ENCODE measurements at places on chromosomes 6 and 20.

- DNase-seq = no peak
Measured at GRCh38 chr20:12531626-12532025, 477.1 kb upstream of the SPTLC3 start.

GRCh38 chr6:6376845-6377244 lies 56.4 kb upstream of the F13A1 start:
- DNase-seq = no peak

DNA sequence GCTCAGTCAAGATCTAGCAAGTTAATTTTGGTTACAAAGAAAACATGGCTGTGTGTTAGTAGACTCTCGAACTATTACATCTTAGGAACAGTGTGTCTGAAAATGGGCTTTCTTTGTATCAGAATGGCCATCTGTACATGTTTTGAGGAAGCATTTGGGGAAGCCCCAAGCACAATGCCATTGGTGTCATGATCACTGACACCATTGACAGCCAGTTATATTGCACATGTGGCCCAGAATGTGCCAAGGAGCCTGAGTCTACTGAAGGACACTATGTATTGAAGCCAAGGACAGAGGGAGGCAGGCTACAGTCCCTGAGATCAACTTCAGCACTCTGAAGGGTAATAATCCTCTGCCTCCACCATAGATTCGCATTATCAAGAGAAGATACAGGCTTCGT lies 12.6 kb upstream of the FAM50B start:
- DNase-seq = no peak

DNA sequence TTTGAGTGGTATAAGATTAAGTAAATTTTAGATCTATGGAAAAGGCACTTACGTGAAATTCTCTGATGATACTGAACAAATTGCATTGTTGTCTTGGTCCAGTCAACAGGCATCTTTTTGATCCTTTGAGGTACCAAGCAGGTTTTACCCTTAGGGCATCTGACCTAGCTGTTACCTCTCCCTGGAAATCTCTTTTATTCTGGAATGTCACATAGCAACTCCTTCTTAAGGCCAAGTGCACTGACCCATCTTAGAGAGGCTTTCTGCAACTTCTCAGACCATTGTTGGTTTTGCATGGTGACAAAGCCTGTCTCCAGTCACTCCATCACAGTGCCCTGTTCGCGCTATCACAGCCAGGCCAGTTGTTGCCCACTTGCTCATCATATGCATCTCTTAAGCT lies 42.0 kb downstream of the TPD52L1 start:
- no peak for DNase-seq

GRCh38 chr6:4670290-4670689 lies 105.9 kb upstream of the CDYL start:
- DNase-seq = no peak

- DNase-seq = no peak
Measured at GRCh38 chr20:23517719-23518118, 26.8 kb downstream of the CST8 start.

- no peak for DNase-seq
Measured at GRCh38 chr6:39417440-39417839, 94.9 kb upstream of the KCNK16 start.

DNA sequence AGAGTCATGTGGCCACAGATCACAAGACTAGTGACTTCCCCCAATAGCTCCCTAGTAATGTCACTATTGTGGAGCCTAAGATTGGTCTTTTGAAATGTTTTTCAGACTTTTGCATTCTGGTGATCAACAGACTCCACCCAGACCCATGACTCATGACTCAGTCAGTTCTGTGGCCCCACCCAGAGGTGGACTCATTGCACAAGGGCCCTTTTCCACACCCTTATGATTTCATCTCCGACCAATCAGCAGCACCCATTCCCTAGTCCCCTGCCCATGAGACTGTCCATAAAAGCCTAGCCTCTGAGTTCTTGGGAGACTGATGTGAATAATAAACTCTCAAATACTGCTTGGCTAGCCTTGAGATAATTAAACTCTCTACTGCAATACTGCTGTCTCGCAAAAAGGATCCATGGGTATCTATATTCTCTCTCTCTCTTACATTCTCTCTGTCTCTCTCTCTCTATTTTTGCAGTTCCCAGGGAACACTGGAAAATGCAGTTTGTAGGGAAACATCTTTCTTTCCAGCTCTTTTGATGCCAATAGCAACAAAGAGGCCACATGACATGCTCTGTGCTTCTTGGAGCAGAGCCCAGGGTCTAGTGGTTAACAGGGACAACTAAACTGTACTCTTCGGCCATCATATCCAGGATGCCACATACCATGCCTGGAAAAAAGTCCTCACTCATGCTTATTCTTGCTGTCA lies 71.3 kb upstream of the IYD start:
- DNase-seq = no peak

DNA sequence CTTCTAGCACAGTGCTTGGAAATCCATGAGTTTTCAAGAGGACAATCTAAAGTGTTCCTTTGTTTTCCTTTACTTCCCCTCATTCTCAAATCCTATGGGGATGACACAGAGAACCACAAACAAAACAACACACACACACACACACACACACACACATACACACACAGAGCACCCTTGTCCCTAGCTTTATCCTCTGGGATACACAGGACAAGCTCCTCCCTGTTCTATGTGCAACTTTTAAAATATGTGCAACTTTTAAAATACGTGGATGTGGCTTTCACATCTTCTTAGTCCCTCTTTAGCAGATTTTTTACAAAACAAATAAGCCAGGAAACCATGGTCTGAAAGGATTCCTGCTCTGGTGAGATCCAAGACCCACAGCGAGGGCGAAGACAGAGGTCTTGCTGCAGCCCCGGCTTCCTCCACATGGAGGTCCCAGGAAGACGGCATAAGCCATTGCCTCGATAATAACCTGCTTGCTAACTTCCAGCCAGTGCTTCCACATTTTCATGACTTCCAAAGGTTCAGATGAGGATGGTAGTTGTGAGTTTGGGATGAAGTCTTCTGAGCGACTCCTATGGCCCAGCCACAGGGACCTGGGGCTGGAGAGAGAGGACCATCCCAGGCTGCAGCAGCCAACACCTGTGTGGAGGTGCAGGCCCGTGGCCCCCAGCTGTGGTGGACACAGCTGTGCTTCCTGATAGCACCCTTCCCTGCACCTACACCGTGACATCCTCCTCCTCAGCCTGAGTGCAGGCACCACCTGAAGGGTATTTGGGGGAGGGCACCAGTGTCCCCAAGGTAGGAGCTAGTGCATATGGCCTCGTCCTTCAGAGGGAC lies 62.8 kb upstream of the CD93 start:
- DNase-seq = no peak

DNA sequence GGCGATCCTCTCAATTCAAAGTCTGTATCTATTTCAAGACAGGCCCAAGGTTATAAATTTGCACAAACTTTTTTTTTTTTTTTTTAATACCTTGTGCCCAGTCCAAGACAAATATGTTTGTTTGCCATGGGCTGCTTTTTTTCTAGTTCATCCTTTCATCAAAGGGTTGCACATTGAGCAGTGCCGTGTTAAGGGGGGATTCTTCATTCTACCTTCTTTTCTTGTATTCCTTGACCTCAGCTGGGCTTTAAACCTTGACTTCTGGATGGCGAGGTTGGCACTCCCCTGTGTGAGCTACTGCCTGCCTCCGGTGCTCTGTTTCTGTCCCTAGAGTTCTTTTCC lies 7.4 kb downstream of the RIPK1 start:
- no peak for DNase-seq

DNA sequence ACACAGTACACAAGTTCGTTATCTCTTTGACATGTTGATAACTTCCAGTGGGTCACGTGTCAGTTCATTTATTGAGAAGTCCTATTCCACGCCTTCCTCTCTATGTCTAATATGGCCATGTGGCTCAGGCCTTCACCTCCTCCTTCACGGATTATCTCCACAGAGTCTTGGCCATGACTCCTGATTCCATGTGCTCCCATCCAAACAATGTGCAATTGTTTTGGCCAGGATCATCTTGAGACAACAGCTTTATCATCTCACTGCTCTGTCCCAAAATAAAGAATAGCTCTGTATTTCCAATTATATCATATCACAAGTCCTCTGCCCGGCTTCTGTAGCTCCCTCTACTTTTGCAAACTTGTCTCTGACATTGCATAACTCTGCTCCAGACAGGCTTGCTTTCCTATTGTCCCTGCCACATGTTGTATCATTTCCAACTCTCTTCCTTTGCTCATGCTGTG lies 11.1 kb upstream of the TXNDC5 start:
- no peak for DNase-seq

- no peak for DNase-seq
Measured at GRCh38 chr6:25337431-25337830, 58.3 kb downstream of the CARMIL1 start.

DNA sequence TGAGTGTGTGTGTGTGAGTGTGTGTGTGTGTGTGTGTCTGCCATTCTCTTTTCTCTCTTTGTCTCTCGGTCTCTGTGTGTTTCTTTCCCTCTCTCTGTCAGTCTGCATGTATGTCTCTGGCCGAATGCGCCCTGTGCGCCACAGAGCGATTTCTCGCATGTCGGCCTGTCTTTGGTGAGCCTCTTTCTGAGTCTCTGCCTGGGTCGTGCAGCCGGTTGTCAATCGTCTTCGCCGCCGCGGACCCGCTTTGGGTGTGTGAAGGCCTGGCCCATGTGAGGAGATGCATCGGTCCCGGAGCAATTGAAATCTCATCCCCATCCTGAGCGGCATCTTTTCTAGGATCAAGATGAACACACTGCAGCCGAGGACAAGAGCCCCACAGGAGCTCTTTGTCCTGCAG lies 1567.2 kb upstream of the DEFB115 start:
- no peak for DNase-seq

DNA sequence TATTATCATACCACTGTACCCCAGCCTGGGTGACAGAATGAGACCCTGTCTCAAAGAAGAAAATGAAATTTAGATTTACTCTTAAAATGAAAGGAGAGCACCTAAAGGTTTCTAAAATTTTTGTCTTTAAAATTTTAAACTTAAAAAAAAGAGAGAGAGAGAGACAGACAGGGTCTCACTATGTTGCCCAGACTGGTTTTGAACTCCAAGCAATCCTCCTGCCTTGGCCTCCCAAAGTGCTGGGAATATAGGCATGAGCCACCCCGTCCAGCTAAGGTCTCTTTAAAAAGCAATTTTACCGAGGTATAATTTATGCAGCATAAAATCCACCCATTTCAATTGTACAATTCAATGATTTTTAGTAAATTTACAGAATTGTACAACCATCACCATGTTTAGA lies 33.2 kb downstream of the ILRUN start:
- DNase-seq = no peak

DNA sequence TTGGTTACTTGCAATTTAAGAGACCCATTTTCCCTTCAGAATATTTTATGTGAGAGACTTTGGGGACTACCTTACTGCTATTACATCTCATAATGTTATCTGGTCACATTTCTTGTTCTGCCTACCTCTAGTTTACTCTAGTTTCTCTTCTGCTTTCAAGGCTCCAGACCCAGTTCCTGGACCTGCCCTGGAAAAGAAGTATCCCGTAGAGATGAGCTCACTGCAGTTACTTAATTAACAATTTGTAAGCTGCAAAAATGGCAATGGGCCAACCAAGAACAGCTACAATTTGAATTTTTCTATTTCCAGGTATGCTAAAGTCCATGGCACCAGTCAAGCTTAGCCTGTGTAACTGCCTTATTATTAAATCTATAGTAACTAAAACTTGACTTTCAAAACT lies 25.0 kb downstream of the TAB2 start:
- no peak for DNase-seq

DNA sequence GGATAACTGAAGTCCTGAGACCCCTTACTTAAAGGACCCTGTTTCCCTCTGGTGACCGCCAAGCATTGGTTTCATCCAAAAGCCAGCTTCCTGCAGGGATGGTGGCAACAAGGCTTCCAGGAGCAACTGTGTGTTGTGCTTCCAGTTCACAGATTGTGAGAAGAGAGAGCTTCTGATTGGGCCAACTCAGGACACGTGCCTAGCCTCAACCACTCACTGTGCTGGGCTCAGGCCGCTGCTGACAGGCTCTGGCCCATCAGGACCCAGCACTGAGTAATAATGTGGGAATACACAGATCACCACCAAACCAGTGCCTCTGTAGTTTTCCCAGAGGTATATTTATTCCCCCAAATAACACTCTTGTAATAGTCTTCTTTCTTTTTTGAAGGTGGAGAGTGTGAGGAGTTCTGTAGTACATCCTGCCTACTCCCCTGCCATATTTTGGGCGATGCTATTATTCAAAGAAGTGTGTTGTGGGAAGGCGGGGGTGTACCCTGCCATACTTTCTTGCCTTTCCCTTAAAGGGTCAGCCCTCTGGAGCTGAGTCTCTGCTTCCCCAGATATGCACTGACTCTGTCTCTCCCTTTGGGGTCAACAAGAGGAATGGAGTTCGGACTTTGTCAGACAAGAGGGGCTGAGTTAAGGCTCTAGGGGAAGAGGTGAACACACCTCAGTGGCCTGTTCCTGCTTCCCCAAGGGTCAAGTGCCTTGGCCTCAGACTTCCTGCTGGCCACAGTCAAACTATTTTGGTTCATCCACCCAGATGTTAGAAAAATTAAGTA lies 23.2 kb downstream of the PPP1R16B start:
- DNase-seq = no peak

GRCh38 chr20:33731693-33732165 lies at the start of gene ZNF341:
ZNF341 (plus strand) TSS chr20:33731996; CDS start chr20:33732022, 26 bp downstream.
- DNase-seq = no peak

DNA sequence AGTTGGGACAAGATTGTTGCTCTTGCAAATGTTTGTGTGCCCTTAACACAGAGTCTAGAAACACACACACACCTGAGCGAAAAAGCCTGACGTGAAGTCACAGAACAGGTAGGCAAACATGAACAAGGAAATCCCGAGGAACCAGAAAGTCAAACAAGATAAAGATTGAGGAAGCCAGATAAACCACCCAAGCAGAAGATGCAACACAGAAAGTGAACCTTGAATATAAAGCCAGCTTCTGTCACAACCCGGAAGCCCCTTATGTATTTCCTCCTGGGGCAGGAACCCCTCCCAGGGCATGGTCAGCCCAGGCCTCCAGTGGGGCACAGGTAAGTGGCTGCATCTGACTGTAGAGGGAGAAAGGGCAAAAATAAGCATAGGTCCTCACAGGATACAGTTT lies 158.2 kb upstream of the SUPT3H start:
- no peak for DNase-seq

- DNase-seq = no peak
Measured at GRCh38 chr6:15299430-15300131, 53.7 kb downstream of the JARID2 start.

DNA sequence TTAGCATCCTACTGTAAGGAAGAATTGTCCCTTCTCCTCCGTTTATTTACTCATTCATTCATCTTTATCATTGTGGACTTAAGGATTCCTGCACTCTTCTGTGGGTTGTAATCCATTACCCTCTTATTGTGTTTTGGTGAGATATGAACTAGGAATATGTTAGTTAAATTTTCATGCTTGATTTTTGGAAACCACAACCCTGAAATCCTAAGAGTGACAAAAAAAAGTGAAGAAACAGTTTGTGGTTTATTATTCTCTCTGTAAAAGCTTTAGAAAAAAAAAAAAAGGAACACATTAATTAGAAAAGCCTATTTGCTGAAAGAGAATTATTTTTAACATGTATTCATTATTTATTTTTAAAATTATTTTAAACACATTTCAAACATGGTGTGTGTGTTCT lies 36.7 kb upstream of the INSM1 start:
- DNase-seq = no peak

GRCh38 chr20:697826-698225 lies 22.2 kb upstream of the SCRT2 start:
- DNase-seq = no peak
